ENCODE measurements at places on chromosomes 4 and X. TPM values are rescaled to one million over a fixed set of nuclear protein-coding genes. Genes with fewer than 3 reads are reported as not detected.

Gene ATP2B3
- polyA plus RNA-seq, result 0.36 TPM

Gene USP51
- polyA plus RNA-seq, result 11.0 TPM

Gene GC
- polyA plus RNA-seq, result 0.69 TPM

Gene ADH1C
- polyA plus RNA-seq, result 95.3 TPM

Gene NLGN3
- 5.0 TPM for polyA plus RNA-seq

Gene CDKL2
- polyA plus RNA-seq, result 11.2 TPM

Gene TLR7
- 1.1 TPM for polyA plus RNA-seq

Gene TAF7L
- polyA plus RNA-seq, result 0.35 TPM

Gene RHOH
- polyA plus RNA-seq, result 0.28 TPM

Gene NUP62CL
- 9.1 TPM for polyA plus RNA-seq

Gene GUCY1A1
- 86.3 TPM for polyA plus RNA-seq

Gene GBA3
- polyA plus RNA-seq, result 13.4 TPM

Gene PPBP
- 13.2 TPM for polyA plus RNA-seq

Gene KLB
- 0.21 TPM for polyA plus RNA-seq

All from right renal pelvis (tissue), 4 donors.